ENCODE measurements at places on chromosomes 3 and 15.

DNA sequence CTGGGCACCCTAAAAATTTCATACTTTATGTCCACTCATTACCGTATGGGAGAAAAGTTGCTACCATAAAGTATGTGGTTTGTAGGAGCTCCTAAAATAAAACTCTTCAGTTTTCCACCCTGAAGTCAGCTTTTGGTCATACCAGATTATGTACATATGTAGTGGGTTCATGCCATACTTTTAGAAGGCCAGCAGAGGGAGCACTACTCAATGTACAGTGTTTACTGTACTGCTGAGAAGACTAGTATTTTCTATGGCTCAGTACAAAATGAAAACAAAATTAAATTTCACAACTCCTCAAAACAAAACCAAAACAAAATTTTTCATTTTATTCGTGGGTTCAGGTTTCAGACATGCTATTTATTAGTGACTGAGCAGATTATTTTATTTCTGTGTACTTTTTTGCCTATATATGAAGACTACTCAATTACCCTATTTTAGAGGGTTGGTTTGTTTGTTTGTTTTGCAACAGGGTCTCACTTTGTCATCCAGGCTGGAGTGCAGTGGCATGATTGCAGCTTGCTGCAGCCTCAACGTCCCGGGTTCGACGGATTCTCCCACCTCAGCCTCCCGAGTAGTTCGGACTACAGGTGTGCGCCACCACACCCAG is 24.3 kb downstream of the NXPE3 start:
- peak; percentile 49 for DNase-seq

DNA sequence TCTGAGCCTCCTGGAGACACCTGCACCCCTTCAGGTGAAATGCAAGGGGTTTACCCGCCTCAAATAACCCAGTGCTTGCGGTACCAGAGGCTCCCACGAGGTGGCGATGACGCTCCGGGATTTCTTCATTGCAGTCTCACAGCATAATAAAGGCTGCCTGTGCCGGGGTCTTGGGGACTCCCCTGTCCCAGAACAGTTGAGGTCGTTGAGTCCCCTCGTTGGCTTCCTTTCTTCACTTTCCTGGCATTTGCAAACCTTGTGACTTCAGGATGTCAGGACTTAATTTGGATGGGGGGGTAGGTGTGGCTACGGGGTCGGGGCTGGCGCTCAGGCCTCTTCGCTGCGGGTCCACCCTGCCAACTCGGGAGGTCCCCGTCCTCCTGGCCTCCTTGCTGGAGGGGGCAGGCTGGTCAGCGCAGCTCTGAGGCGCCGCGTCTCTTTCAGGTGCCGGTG is 1.3 kb downstream of the GNAT1 start:
- DNase-seq, result no peak

DNA sequence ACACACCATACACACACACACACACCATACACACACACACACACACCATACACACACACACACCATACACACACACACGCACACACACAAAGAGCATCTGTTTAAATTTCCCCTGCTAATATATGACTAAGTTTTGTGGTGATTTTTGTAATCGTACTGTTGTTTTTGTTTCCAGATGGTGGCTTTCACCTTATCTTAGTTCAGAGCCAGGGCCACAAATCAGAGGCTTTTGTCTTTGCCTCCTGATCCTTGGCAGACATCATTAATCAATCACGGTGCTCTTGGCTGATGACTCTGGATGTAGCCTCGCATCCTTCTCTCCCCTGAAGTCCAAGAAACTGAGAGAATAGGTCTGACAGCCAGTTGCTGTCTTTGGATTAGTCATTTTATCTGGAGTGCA is 52.1 kb downstream of the EDEM1 start:
- DNase-seq, result no peak

- DNase-seq, result no peak
Measured at GRCh38 chr15:38695249-38696108, 130.9 kb upstream of the RASGRP1 start.

DNA sequence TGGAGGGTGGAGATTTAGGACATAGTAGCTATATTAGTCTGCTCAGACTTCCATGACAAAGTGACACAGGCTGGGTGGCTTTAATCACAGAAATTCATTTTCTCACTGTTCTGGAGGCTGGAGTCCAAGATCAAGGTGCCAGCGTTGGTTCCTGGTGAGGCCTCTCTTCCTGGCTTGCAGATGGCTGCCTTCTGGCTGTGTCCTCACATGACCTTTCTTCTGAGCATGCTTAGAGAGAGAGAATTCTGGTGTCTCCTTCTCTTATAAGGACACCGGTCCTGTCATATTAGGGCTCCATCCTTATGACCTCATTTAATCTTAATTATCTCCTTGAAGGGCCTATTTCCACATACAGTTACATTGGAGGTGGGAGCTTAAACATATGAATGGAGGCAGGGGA is 14.9 kb upstream of the SHC4 start:
- no peak for DNase-seq

GRCh38 chr3:78660957-78661356 is 1106.8 kb downstream of the ROBO1 start:
- DNase-seq, result no peak

GRCh38 chr3:141605883-141606282 is 119.1 kb downstream of the RASA2 start:
- DNase-seq, result no peak

DNA sequence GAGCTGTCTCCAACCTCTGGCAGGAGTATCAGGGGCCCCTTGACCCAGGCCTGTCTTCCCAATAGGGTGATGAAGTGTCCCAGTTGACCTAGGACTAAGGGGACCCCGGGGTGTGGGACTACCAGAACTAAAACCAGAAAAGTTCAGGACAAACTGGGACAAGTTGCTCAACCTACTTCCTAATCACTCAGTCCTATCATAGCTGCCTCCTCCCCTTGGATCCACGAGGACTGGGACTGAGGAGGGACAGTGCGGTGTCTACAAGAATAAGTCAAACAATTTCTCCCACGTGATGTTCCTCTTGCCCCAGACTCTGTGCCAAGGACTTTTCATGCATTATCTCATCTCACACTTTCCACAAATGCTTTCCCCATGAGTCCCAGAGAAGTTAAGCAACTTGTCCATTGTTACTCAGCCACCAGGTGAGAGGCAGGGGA is 49.4 kb upstream of the SLCO2A1 start:
- no peak for DNase-seq

- no peak for DNase-seq
Measured at GRCh38 chr15:70324001-70324974, 226.6 kb upstream of the TLE3 start.

- no peak for DNase-seq
Measured at GRCh38 chr3:138405001-138405400, 29.4 kb upstream of the ESYT3 start.

DNA sequence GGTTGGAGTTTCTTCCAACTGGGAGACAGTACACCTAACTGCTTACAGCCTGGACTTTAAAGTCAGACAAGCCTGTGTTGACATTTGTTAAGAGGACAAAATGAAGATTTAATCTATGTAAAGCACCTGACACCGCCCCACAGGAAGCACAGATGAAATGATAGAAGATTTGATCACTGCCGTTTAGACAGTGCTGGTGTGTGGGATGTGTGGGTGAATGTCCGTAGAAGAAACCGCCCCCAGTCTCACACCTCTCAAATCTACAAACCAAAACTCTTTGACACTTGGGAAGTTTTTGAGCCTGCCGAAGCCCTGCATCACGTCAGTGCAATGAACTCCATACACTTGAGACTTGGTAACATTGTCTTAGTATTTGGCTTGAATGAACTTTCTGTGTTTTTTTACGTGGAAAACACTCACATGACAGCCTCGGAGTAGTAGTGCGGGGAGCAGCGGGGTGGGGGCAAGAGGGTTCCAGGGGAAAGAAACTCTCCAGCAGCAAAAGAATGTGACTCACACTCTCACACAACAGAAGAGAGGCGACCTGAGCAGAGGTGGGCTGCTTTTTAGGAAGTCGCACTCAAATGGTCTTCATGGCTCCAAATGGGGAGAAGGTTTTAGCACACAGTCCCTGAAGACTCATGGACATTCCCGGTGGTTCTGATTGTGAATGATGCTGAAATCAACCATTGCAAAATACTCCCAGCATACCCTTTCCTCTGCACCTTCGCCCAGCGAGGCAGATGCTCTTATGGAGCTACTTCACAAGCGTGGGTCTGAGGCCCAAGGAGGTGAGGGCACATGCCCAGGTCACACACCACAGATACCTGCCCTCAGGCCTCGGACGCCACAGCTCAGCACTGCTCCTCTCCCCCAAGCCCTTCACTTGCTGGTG is 79.2 kb downstream of the SRGAP3 start:
- no peak for DNase-seq

DNA sequence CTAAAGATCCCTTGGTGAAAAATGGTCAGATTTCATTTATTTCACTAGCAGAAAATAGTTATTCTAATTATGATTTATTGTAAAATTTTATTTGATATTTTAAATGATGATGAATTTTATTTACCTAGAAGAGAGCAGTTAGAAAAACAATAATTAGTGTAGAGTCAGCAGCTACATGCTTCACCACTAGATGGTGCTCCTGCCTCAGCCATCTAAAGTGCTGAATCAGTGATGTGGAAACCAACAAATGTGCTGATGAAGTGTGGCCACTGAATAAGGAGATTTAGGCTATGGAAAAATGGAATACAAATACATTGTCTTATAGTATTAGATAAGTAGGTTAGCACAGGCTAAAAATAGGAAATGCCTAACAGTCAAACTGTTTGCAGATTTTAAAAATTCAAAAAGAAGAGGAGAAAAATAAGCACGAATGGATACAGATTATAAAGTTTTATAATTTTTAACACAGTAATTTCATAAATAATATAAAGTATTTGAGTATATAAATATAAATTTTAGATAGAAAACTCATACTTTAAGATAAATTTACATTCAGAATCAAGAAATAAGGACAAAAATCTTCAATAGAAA is 109.8 kb downstream of the PPP2R3A start:
- peak; percentile 82 for DNase-seq

DNA sequence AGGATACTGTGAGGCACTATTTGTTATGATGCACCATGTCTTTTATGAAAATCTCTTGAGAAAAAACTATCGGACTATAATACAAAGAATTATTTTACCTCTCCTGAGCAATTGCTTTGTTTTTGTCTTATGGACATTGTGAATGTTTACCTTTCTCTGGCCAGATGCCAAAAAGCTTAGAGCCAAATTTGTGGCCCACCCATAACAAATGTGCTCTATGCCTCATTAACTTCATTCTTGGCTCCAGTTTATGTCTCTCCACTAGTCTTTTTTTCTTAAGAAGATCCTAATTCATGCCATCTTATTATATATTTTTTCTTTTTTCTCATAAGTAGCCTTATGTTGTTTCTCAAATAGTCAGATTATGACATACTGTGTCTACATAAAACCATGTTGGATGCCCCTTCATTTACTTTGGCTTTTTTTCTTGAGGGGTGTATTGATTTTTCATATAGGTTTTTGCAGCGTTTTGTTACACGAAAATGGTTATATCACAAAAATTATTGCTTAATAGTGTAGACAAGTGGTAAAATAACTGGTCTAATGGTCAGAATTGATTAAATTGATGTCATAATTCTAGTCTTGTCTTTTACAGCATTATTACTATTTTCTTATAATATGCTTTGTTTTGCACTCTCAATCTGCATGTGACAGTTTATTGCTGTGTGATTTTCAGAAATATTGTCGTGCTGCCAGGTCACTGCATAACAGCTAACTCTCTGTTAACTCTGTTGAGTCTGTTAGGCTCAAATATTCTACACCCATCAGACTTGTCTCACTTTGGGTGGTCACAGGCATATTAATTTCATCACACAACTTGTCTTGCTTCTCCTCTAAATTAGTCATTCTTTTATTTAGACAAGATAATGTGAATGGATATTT is 18.2 kb downstream of the SENP8 start:
- peak; percentile 54 for DNase-seq

GRCh38 chr3:62892045-62892444 is 16.8 kb upstream of the CADPS start:
- DNase-seq, result no peak

GRCh38 chr15:32951736-32952464 is 234.1 kb downstream of the GREM1 start:
- DNase-seq, result no peak
